ENCODE measurements at places on chromosomes 11 and 22.

- no peak for DNase-seq
These were observed 104.4 kb upstream of the PLET1 start for GRCh38 chr11:112364962-112365481.

GRCh38 chr11:94524341-94524740 lies 12.1 kb downstream of the C11orf97 start:
- DNase-seq: no peak

- DNase-seq: no peak
These were observed 14.0 kb downstream of the OTOG start for GRCh38 chr11:17561111-17561415.

- DNase-seq: no peak
These were observed 753 bp downstream of the PRPF19 start for GRCh38 chr11:60905551-60906113.

- no peak for DNase-seq
These were observed 1.3 kb upstream of the KDM2A start for GRCh38 chr11:67117672-67118180.

DNA sequence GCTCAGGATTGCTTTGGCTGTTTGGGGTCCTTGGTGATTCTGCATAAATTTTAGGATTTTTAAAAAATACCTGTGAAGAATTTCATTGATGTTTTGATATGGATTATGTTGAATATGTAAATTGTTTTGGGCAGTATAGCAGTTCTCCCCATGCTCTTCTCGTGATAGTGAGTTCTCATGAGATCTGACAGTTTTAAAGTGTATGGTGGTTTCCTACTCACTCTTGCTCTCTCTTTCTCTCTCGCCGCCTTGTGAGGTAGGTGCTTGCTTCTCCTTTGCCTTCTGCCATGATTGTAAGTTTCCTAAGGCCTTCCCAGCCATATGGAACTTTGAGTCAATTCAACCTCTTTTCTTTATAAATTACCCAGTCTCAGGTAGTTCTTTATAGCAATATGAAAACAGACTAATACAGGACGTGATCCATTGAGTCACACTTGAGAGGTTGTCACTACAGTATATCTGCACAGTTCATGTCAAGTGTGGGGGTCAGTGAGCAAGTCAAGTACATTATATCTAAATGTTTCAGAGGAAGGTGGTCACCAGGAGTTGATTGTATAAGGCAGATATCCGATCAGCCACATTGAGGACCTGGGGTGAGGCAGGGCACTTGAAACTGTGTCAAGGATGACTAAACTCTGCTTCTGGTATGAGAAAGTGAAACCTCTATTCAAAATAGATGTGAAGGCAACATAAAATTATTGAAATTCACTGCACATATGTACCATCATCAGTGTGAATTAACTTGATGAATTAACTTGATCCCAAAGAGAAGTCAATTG lies 70.7 kb upstream of the CCDC179 start:
- no peak for DNase-seq

GRCh38 chr11:13073119-13073981 lies 64.2 kb downstream of the RASSF10 start:
- no peak for DNase-seq

DNA sequence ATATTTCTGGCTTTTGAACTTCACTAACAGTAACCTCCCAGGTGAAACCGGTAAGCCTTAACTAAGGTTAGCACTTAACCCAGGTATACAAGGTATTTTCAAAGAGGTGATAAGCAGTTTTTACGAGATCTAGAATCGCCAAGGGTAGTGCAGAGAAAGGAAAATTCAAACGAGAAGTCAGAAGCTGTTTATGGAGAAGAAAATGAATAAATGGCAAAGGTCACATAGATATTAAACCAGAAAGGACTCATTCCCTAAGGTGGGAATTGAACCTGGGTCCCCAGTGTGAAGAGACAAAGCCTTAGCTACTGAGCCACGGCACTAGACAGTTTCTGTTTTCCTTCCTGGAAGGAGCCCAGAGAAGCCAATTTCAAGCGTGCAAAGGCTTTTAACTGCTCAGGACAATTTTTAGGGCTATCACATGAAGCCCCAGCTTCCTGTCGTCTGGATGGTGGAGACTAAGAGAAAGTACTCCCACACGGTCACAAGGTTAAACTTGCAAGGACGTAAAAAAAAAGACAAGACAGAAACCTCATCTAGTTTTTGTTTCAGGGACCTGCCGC lies 5.7 kb upstream of the C1QTNF6 start:
- DNase-seq: no peak

DNA sequence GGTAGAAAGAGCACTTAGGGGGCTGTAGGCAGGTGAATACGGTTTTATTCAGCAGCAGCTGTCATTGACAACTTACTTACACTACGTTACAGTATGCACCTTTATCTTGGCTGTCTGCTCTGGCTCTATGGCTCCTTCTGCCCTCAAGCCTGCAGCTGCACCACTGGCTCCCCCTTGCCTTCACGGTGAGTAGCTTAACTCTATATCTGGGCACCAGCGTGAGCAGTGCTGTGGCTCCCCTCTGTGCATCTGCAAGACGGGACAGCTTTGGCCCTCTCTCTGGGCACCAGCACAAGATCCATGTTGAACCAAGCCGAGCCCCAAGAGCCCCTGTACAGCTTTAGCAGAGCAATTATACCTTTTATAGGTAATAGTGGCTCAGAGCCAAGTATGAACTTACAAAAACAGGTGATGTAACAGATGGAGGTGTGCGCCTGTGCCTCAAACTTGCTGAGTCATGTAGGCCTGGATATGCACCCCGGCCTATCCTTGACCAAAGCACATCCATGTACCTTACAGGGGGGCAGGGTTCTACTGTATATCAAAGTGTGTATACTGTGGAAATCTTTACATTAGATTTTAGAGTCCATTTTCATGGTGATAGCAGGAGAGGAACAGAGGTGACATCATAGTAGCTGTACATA lies 96.9 kb upstream of the CTSC start:
- no peak for DNase-seq

DNA sequence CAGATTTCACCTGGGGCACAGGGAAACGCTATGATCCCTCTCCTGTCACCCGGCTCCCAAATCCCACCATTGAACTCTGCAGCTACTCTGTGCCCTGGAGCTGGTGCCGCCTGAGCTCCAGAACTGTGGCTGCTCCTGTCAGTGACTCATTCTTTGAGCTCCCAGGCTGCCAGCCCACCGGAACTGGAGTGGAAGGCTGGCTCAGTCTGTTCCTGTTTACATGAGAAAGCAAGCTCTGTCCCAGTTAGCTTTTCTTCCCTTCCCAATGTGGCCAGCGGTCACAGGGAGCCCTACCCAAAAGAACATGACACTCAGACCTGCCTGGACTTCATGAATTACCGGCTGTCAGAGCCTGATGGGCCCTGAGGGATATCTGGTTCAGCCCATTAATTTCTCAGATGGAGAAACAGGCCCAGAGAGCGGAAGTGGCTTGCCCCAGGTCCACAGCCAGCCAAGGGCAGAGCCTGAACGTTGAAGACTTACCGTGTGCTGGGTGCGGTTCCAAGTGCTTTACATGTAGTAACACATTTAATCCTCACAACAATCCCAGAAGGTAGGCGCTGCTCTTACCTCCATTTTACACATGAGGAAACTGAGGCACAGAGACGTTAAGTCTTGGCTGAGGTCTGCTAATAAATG lies 23.8 kb upstream of the IGSF22 start:
- no peak for DNase-seq

GRCh38 chr11:47911149-47911548 lies 63.0 kb upstream of the NUP160 start:
- DNase-seq: no peak

DNA sequence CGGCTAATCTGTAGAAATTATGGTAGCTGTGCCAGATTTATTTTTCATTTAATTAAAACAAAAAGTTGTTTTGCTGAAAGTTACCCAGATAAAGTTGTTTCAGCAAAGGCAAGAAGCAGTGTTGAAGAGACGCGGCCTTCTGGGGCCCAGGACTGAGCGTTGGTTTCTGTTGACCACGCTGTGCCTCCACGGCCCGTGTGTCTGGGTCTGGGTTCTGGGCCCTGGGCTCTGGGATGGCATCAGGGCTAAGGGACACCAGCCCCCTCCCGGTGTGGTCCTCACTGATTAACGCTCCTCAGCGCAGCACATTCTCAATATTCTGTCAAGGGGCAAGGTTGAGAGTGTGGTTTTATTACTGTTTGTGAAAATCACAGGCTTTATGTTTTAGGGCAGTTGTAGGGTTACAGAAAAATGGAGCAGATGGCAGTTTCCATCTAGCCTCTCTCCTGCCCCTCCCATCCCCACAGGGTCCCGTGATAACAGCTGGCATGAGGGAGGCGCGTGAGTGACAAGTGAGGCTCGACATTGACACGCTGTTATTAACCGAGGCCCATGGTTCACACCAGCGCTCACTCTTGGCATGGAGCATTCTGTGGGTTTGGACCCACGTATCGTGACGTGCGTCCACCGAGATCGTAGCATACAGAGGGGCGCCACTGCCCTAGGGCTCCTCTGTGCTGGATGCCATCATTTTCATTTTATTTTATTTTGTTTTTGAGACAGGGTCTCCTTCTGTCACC lies 1231.4 kb downstream of the BRD1 start:
- no peak for DNase-seq

DNA sequence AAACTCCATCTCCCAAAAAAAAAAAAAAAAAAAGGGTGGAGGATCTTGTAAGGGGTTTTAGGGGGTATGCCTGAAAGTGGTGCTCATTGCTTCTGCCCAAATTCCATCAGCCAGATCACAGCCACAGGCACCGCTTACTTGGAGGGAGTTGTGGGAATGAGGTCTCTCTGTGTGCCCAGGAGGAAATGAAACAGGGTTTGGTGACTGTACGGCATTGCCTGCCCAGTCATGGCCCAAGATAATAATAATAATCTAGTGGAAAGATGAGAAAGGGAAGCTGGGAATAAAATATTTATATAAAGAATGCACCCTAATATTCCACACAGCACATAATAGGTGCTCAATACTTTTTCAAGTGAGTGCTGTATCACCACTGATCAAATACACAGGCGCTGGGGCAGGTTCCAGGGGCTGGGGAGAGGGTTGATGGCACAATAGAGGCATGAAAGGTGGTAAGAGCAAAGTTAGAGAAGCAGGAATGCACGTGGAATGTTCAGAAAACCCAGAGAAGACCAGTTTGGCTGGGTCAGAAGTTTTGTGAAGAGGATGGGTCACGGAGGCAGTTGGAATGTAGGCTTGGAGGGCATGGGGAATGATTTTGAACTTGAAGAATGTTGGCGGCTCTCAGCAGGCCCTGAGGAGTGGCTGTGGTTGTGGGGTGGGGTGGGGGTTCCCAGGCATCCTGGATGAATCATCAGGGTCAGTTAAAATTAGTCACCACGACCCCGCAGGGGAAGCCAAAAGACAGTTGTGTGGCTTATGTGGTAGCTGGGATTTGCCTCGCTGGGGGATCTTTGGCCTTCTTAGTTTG lies 12.5 kb upstream of the MB start:
- DNase-seq: no peak

- no peak for DNase-seq
These were observed 33.7 kb downstream of the PISD start for GRCh38 chr22:31628362-31628761.

DNA sequence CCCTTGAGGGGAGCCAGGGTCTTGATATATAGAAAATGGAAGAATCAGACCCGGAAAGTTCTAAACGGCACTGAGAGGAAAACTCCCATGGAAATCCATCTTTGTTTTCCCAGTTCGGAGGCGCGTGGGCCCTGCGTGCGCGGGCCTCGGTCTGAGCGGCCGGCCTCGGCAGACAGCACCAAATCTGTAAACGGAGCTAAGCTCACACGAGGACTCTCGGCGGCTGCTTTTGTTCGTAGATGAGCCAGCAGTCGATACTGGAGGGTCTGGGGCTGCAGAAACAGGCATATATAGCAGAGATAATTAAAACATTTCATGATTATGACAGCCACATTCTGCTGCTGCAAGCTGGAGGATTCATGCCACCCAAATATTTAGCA lies 68.5 kb upstream of the PPARA start:
- DNase-seq: no peak

DNA sequence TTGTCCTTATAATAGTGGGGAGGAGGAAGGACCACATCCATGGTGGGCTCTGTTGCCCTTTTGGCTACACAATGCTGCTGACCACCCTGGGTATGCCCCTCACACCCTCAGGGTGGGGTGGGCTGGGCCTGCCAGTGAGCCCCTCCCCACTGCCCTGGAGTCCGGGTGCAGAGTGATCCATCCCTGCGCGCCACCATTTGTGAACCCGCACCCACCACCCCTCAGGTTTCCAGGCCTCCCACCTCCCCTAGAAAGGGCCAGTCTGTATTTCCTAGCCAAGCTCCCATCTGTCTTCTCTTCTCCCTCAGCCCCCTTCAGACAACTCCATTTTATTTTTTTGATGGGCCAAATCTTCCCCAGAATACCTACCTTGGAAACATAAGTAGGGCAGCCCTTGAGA lies 25.0 kb downstream of the MS4A10 start:
- no peak for DNase-seq

DNA sequence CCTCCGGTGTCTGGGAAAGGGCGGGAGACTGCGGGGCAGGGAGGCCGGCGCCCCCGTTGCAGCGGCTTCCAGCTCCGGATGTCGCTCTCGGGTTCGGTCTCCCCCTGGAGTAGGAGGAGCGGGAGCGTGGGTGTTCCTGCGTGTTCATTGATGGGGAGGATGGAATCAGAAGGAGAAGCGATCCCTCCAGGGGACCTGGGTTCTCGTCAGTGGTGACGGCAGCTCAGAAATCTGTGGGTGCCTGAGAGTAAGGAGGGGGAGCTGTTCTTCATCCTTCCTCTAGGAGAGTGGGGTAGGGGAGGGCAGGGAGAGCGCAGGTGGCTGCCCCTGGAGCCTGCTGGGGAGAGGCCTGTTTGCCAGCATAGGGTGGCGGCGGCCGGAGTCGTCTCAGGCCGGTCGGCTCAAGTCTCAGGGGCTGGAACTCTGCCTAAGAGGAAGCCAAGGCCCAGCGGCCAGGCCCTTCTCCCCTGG lies 1.1 kb downstream of the UBASH3B start:
- DNase-seq: peak; percentile 23

GRCh38 chr11:112886434-112887370 lies 74.5 kb upstream of the NCAM1 start:
- DNase-seq: no peak

DNA sequence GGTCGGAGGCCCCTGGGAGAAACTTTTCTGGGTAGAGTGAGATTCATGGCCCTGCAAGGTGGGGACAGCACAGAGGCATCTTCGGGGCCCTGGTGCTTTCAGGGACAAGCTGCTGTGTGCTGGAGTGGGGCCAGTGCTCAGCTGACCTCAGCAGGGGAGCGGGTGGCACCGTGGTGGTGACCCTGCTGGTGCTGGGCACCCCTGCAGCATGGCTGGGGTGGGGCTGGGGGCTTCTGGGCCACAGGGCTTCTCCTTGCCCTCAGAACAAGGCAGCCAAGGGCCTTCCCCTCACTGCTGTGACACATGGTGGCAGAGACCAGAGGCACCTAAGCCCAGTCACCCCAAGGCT lies 24.9 kb upstream of the GNB1L start:
- no peak for DNase-seq

DNA sequence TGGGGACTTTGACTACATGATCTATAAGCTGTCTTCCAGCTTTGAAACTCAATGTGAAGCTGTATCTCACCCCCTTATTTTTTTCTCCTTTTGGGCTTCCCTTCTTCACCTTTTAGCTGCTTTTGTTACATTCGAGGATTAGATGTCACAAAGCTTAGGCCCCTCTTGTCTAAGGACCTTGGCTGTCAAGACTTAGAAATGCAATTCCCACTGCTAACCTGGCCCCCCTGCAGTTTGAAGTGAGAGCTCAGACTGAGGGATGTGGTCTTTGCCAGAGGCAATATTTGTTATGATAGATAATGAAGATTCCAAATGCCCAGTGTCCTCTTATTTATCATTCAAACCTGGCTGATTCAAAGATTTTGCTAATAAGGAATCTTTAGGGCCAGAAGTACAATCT lies 128.3 kb downstream of the ARL14EP start:
- DNase-seq: no peak

Data from activated naive CD4-positive, alpha-beta T cell (primary cell).